Hypothalamus (tissue), 51 donors: ENCODE measurements at places on chromosomes 12 and 14.

- DNase-seq = no peak
These were observed 22.6 kb downstream of the WSCD2 start for GRCh38 chr12:108151533-108152169.

- DNase-seq = no peak
These were observed 56.4 kb downstream of the PITPNM2 start for GRCh38 chr12:123094349-123095077.

DNA sequence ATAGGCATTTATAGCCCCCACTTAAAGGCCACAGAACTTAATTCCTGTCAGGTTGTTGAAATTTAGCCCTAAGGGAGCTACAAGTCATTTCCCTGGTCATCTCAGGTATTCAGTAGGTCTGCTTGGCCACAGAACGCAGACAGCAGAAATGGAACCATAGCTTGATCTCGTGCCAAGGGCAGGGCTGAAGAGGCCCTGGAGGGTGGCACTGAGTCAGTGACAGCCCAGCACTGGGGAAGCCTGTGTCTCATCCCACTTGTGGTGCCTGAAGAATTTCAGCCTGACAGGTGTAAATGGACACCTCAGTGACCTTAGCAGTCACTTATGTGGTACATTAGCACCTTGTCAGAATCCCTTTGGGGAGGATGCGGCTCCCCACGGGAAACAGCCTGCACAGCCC lies 6.6 kb downstream of the PRKAB1 start:
- DNase-seq = no peak

DNA sequence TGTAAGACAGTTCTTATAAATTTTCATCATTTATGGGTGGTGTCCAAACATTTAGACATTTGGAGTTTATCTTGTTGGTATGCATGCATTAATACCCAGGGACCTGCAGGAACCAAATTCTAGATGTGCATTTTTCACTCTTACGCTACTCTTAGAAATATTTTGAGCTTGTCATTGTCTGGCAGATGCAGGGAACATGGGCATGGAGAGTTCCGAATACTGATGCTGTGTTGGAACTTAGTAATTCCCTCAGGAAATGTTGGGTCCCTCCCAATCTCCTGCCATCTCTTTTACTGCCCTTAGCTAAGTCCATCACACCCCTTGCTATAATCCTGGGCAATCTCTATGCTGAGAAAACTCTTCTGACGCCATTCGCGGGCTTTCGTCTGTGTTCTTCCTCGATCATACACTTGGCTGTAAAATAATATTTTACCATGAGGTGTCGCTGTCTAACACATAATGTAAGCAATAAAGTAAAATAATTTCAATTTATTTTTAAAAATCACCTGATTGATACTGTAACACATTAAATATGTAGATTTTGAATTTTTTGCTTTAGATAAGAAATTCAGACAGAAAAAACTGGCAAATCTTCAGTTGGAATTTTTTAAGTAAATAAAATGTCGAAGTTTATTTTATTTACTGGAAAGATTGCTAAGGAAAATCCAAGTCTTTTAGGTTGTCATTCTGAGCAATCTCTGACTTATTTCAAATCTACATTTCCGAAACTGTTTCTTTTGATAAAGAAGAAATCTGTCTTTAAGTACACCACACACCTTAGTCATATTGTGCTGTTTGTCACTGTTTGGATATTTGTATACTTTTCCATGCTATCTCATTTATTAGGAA lies 304.1 kb upstream of the SSTR1 start:
- DNase-seq = no peak

DNA sequence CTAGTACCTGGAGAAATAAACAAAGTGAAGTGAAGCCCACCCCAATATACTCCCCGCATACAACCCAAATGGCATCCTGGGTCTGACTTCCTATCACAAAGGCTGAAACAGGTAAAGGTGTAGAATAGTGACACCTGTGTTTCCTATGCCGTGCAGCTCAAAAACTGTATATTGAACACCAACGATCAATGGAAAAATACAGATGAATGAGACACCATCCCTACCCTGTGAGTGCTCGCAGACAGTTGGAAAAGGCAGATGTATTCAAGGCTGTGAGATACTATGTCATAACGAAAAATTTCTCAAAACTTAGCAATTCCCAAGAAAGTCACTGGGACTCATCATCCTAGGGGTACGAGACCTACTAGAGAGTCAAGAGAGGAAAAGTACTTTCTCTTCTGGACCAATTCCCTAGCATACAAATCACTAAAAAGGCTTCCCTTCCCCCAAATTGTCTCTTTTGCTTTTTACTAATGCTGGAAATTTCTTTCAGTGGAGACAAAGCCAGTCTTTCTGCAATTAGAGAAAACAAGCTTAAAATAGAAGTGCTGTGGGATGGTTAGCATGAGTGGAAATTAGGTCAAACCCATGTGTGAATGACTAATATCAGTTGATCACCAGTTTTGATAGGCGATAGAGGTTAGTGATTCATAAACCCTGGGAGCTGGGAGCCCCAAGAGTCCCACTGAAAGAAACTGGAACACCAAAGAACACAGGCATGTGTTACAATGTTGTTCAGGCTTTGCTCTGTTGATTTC lies 249.7 kb downstream of the SPTSSA start:
- DNase-seq = peak; percentile 14

- no peak for DNase-seq
These were observed 502.9 kb upstream of the SYT1 start for GRCh38 chr12:78361683-78362082.

DNA sequence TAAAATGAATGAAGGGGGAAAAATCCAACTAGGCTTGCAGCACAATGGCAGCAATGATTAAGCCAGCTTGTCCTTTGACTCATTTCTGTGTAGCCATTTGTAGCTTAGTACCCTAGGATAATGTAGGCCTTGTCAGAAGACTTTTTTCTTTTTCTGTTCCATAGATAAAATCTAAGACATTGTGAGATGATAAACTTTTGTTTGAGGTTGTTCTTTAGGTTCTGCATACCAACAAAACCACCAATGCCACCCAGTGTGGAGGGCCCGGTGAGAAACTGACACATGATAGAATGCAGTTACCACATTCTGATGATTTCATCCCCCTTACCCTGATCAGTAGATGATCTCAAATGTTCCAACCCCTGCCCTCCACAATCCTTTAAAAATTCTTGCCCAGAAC lies 6.6 kb upstream of the KLRD1 start:
- no peak for DNase-seq

DNA sequence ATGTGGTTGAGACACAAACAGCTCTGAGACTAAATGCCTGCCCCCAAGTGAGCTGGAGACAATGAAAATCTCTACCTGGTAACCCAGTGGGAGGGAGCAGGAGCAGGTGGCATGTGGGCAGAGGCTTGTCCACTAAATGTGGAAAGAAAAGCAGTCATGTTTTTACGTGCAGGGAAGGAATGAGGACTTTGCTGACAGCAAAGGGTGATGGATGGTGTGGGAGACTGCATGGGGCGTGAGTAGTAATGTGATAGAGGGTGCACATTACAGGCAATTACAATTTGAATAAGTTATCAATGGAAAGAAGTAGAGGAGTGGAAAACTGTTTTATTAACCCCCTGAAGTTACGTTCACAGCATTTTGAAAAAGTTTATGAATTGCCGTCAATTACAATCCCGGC lies 176.6 kb downstream of the NRXN3 start:
- no peak for DNase-seq

DNA sequence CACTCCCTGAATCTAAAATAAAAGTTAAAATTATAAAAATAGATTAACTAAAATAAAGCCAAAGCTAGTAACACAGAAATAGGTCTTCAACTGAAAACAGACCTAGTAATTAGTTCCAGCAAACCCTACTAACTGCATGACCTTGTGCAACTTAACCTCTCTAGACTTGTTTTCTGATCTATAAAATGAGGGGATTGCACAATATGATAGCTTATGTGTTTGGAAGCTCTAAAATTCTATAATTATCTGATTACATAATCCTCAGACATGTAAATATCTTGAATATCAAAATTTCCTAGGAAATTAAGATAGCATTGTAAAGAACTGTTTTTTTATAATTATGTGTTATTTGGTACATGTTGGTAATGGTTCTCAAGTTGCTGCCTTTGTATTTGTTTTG lies 144.1 kb upstream of the GRIP1 start:
- DNase-seq = no peak

DNA sequence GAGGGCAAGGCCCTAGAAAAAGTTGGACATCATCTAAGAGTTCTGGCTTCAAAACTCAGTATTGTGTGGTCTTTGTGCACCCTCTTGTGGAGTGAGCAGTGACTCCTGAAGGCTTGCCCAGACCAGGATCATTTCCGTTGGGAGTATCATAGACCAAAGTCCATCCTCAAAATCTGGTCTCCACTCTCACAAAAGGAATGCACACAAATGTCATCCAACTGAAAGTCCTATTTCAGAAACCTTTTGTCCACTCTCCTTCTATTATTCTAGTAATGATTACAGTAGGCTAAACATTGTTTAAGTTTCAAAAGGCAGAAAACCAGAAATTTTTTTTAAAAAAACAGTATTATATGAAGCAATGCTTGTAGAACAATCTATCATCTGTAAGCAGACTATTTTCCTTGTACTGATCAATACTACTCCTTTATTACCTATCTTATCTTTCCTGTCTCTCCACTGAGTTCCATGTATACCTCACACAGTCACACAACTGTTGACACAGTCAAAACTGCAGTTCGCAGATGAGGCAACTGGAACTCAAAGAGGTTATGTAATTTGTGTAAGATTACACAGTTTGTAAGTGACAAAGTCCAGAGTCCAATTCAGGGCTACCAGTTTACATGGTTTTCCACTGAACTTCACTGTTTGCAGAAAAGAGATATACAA lies 41.4 kb downstream of the COX16 start:
- DNase-seq = peak; percentile 2

GRCh38 chr12:132596016-132596415 lies 14.4 kb downstream of the LRCOL1 start:
- no peak for DNase-seq

DNA sequence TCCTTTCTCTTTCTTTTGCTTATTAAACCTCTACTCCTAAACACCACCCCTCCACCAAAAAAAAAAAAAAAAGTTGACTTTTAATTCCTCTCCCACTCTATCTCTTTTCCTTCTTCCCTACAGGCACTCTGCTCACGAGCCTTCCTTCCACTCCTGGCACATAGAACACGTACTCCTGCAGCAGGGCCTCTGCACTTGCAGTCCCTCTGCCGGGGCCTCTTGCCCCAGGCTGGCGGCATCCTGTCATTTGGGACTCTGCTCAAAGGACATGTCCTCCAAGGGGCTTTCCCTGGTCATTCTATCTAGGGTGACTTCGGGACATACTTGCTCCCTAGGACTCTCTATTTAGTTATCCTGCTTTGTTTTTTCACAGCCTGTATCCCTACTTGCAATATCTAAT lies 7.7 kb downstream of the FOS start:
- DNase-seq = no peak

- no peak for DNase-seq
These were observed 873.2 kb downstream of the NRXN3 start for GRCh38 chr14:79043194-79043889.

DNA sequence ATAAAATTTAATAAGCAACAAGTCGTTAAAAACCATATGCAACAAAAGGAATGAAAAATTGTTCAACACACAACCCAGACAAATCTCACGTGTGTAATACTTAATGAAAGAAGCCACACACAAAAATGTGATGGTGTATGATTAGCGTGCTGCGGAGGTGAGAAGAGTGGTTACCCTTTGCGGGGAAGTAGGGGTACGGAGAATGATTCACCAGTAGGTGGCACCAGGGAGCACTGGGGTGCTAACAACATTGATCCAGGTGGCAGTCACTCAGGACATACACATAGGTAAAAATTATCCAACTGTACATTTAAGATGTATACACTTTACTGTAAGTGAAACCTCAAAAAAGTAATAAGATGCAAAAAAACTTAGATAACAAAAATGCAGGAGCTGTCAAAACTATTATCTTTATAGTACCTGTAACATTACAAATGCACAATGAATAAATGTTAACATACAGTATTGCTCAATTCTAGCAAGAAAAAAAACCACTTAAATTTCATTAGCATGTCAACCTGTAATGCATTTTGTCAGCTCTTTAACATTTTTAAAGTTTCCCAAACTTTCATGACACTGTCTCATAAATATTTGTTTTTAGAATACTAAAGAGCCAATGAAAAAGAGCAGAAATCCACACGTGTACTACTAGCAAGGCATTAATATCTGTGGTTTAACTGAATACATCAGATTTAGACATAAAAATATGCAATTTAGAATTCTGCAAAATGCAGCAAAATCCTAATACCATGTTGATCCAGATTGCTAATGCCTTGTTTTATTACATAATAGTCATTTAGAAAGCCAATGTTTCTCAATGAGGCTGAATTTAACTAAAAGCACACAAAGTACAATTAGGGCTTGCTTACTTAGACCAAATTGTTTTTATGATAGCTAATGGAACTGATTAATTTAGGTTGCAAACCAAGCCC lies 46.7 kb downstream of the TMCC3 start:
- DNase-seq = no peak

GRCh38 chr12:58915634-58916033 lies 4.7 kb downstream of the LRIG3 start:
- DNase-seq = no peak

DNA sequence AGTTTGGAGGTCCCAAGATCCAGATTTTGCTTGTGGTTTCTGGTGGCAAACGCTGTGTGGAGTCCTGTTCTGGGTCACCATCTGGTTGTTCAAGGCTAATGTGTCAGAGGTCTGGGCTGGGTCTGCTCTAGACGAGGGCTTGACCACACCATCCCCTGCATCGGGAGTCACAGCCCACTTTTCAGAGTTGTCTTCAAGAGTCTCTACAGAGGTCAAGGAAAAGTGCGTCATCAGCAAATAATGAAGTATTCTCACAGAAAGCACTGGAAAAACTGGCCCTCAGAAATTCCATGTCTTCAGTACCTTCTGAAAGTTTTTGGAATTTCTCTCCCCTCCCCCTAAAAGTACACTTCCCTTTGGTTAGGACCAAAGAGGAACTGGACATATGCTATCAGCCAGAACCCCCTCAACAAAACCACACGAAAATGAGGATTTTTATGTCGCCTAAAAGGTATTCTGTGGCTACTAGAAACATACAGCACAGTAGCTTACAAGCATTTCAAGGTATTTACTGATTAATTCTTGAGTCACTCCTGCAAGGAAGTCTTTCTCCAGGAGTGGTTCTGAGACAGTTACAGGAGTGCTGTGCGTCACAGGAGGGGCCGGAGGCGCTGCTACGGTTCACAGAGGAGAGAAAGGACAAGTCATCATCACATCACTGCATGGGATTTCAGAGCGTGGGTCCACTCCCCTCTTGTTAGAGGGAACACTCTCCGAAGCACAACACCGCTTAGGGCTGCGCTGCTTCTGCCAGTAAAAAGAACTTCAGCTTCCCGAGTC lies 35.4 kb downstream of the RAD52 start:
- no peak for DNase-seq

GRCh38 chr12:54977155-54977554 lies 7.4 kb downstream of the TESPA1 start:
- DNase-seq = no peak

- DNase-seq = no peak
These were observed 777 bp downstream of the ZFP36L1 start for GRCh38 chr14:68791902-68792677.

- no peak for DNase-seq
These were observed 1053.5 kb upstream of the FBXO33 start for GRCh38 chr14:40485688-40486087.

- no peak for DNase-seq
These were observed 19.0 kb downstream of the SSH1 start for GRCh38 chr12:108838194-108839017.

GRCh38 chr14:36600431-36600830 lies 18.0 kb upstream of the NKX2-8 start:
- no peak for DNase-seq

GRCh38 chr14:88904864-88905263 lies 80.4 kb downstream of the TTC8 start:
- no peak for DNase-seq
